Mesothelial cell of epicardium (in vitro differentiated cells): ENCODE measurements at places on chromosomes 3 and 15.

DNA sequence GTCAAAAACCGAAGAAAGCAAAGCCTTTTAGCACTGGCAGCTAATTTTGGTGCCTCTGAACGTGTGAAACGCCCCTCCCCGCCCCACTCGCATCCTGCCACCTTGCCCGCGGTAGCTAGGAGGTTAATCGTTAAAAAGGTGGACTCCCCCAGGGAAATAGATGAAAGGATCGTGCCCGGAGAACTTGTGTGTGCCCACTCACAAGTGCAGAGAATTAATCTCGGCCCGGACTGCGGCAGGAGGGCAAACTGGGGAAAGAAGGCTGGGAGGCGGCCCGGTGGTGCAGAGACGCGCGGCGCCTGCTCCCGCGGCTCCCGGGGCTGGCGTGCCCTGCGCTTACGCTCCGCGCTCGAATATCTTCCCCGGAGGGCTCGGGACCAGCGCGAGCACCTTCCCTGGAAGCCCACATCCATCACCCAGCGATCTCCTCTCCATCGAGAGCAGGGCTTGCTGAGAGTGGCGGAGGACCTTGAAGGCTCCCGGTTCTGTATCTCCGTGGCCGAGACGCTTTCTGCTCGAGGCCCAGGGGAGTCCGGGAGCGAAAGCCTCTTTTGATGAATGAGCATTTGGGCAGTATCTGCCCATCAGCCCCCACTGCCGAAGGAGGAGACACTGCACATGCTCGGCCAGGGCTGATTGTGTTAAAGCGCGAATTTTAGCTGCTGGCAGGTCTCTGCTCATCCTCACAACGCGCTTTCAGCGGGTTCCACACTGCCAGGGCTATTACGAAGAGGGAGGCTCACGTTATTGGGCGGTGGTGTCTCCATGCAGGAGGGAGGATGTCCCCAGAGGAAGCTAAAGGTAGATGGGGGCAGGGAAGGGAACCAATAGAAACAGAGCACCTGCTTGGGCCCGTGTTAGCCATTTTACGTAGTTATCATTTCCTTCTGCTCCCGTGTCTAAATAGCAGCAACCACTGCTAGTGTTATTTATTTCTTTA, 1.3 kb upstream of the SPTSSB start:
- DNase-seq, result no peak

- no peak for DNase-seq
Observed at GRCh38 chr3:141849056-141849815, 27.2 kb upstream of the ATP1B3 start.

GRCh38 chr3:132788301-132788671, 66.1 kb upstream of the NPHP3 start:
- no peak for DNase-seq

DNA sequence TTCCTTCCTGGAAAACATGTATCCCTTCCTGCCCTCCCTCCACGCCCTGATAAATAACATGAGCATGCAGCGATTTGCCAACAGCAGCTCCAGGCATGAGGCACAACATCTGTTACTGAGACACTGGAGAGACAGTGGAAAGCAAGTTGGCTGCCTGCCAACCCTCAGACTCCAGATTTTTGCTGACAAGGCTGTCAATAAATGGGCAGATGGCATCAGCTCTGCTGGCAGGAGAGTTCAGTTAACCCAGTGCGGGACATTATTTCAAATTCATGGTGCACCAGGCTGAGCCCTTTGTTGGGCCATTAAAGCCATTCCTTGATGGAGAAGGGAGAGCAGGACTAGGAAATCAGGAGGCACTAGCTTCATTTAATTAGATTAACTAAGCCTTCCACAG, 293.3 kb downstream of the MEX3B start:
- DNase-seq, result no peak

DNA sequence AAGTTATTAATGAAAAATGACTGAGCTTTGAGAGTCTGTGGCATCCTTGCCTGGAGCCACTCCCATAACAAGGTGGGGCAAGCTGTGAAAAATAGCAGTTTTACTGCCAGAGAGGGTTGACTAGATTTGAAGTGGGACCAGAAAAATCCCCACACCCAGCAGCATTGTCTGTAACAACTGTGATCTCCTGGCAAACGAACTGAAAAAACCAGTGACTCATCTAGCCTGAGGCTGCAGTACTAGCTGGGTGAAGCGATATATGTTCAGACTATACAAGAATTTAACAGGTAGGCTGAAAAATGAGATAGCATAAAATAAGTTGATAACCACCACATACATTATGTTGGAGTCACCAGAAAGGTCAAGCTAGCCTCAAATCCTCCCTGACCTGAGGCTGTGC, 64.0 kb downstream of the DPH6 start:
- no peak for DNase-seq

DNA sequence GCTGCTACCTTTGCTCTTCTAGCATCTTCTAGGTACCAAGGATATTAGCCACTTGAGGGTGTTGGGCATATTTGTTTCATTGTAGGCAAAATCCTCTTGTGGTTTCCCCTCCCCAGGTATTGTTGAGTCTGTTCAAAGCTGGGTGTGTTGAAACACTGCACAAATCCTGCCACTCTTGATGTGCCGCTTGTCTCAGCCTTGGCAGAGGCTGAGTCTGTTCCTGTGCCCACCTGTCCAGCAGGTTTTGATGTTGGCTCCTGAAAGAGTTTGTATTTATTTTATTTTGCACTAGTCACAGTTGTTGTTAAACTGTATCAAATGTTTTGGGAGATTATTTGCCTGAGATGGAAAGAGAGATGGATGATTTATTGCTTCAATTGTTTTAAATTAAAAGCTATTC, 136.2 kb downstream of the USP13 start:
- DNase-seq, result no peak

DNA sequence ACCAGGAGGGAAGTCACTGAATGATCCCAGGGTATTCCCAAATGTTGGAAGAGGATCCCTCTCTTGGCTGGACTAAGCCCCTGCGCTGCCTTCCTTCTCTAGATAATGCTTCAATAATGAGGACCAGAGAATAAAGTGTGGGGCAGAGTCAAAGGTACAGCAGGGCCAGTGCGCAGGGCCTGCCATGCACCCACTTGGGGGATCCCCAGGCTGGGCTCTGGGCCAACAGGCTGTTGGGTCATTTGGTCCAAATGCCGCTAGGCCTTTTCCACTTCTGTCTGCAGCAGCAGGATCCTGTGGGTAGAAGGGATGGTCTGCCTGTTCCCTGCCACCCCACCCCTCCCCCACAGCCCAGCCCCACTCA, 5.7 kb upstream of the CLK3 start:
- DNase-seq, result no peak

DNA sequence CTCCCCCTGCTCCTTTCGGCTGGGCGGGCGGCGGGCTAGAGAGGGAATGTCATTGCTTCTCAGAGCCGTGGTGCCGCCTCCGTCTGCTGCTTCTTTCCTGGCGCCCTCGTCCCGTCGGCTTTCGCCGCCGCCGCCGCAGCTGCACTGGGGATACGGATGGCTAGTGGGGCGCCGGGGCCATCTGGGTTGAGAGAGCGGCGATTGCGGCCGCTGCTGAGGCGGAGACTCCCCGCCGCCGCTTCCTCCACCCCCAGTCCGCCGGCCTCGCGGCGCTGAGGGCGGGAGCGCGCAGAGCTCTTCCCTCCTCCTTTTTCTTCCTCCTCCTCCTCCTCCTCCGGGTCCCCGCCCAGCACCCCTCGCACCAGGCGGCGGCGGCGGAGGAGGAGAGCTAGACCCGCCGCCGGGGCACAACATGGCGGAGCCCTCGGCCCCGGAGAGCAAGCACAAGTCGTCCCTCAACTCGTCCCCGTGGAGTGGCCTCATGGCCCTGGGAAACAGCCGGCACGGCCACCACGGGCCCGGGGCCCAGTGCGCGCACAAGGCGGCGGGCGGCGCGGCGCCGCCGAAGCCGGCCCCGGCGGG, at the start of gene STT3B:
Gene STT3B, plus strand, starts transcription at position 339 of the 582 bp plus-strand sequence. Its CDS starts 74 bp downstream, at position 413.
- DNase-seq, result peak; percentile 59

- no peak for DNase-seq
Observed at GRCh38 chr3:15052335-15053242, 12.5 kb downstream of the MRPS25 start.

DNA sequence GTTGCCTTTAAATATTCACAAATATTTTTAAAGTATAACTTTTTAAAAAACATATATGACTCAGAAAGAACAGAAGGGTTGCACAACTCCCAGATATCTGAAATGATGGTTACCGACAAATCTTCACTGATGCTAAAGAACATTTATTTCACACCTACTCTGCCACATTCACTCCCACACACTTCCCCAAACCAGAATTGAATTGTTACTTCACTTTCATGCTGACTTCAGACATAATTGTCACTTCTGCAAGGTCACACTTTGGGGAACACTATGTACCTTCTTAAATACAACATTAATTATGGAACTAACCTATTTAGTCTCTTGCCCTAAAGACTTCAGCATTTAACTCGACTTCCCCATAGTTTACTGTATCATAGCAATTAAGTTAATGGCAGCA, 795.1 kb downstream of the FHIT start:
- DNase-seq, result no peak

GRCh38 chr3:42852441-42852840, 23.2 kb downstream of the CYP8B1 start:
- no peak for DNase-seq

DNA sequence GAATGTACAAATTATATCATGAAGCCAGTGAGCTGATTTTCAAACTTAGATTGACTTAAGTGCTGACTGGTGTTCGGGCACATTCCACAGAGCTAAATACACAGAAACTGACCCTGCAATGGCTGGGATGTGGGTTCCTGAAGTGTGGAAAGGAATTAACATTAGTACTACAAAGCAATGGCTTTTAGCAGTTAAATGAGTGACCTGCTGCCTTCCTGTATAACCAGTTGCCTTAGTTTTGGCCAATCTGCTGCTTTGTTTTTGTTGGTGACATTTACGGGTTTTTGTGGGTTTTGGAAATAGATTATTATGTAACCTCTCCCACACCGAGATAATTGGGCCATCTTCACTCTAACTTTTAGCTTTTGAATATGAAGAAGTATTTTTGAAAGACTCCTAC, 2.4 kb upstream of the SKIC8 start:
- no peak for DNase-seq
